ENCODE measurements at places on chromosomes 12 and 14.

GRCh38 chr12:51872689-51872981 lies 15.3 kb upstream of the ANKRD33 start:
- DNase-seq, result no peak

DNA sequence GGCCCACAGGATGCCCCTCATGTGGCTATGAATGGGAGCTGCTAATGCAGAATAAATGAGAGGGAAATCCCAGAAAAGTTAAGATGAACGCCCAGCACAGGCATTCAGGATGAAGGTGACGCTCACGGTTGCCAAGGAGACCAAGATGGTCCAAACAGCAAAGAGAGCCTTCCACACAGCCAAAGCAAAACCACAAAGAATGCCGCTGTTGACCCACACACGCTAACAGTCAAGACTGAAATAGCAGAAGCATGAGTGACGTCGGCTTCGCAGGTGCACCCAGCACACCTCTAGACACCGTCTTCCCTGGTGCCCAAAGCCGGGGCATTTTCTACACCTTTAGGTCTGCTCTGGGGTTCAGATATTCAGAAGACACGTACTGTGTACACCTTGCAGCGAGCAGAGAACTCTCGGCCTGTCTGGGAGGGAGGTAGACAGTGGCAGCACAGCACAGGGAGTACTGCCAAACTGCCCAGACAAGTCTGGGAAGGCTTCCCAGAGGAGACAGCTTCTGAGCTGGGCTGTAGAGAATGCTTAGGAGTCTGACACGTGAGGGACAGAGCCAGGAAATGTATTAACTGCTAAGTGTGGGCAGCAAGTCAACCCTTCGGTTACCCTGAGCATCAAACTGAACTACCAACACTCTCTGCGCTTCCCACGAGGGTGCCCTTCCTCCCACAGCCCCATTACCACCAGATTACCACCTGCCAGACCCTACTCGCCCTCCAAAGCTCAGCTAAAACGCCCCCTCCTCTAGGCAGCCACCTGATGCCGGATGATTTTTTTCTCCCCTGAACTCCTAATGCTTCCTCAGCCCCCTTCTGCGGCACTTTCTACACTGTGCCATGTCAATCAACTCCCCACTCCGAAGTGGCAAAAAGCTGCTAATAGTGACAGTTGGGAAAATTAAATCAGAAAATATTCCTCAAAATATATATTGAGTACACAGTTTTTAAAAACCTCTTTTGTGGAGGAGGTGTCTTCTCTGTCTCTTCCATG lies 50.1 kb downstream of the CCDC88C start:
- DNase-seq, result no peak

GRCh38 chr14:94884616-94885230 lies 114.8 kb upstream of the GSC start:
- no peak for DNase-seq

DNA sequence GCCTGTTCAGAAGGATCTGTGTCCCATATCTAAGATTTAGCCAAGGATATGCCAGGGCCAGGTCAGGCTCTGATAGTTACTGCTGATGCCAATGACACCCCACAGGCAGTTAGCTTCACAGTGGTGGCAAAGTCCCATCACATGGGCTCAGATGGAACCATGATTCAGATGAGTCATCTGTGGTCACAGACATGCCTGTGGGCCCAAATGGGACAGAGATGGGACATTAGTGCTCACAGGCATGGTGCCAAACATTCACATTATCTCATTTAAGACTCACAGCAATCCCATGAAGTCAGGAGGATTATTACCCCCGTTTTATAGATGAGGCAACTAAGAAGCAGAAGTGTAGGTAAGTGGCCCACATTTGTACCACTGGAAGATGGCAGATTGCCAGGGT lies 207.8 kb downstream of the DPF3 start:
- no peak for DNase-seq

- DNase-seq, result no peak
Measured at GRCh38 chr12:75953312-75953906, 78.2 kb downstream of the PHLDA1 start.

GRCh38 chr14:100692859-100693558 lies 33.7 kb upstream of the DLK1 start:
- DNase-seq, result no peak

GRCh38 chr12:88472248-88472647 lies 108.0 kb downstream of the KITLG start:
- DNase-seq, result no peak

DNA sequence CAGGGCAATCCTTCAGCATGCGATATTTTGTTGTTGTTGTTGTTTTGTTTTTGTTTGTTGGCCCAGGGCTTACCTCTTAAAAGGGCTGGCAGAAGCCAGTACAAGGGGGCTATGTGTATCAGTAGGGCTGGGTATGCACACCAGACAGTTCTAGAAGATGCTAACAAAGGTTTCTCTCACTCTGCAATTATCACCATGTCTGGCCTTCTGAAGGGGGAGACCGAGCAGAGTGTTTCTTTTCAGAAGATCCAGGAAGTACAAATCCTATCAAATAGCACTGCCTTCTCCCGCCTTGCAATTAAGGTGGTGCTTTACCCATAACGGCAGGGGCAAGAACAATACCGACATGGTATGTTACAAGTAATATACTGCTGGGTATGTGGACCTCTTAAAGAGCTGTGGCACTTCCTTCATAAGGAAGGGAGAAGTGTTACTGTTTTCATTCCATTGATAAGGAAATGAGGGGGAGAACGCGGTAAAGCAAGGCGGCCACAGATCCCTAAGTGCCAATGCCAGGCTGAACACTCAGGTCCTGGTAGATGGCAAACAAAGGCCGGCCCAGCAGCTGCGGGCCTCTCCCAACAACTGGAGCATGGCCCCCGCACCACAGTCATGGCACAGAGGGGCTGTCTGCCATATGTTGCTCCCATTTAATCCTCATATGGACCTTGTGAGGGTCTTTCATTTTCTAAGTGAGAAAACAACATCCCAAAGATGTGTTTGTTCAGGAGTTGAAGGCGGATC lies 19.2 kb upstream of the CACNA2D4 start:
- DNase-seq, result no peak

DNA sequence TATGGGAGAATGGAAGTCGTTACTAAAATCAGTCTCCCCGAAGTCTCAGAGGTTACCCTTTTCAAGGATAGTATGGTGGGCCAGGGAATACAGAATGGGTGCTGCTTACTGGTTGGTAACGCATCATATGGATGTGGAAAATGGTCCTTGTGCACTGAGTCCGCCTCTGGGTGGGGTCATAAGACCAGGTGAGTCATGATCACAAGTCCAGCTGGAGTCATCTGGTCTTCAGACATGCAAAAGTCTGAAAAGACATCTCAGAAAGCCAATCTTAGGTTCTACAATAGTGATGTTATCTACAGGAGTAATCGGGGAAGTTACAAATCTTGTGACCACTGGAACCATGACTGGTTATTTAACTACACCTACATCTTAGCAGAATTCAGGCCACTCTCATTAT lies 71.9 kb upstream of the TCL1B start:
- DNase-seq, result no peak

DNA sequence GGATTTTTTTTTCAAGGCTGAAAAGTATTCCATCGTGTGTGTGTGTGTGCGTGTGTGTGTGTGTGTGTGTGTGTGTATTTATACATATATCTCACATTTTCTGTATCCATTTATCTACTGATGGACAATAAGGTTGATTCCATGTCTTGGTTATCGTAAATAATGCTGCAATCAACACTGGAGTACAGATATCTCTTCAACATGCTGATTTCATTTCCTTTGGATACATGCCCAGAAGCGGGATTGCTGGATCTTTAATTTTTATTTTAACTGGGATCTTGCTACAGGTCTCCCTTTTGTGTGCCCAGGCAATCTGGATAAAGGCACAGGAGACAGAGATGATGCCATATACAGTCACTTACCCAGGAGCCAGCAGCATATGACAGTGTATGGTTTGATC lies 338.1 kb downstream of the SOX5 start:
- DNase-seq, result no peak

GRCh38 chr12:58452546-58452945 lies 467.8 kb downstream of the LRIG3 start:
- DNase-seq, result no peak

GRCh38 chr14:75640876-75641275 lies 19.8 kb downstream of the ERG28 start:
- DNase-seq, result no peak

- DNase-seq, result no peak
Measured at GRCh38 chr14:85527445-85528035, 2.4 kb upstream of the FLRT2 start.

DNA sequence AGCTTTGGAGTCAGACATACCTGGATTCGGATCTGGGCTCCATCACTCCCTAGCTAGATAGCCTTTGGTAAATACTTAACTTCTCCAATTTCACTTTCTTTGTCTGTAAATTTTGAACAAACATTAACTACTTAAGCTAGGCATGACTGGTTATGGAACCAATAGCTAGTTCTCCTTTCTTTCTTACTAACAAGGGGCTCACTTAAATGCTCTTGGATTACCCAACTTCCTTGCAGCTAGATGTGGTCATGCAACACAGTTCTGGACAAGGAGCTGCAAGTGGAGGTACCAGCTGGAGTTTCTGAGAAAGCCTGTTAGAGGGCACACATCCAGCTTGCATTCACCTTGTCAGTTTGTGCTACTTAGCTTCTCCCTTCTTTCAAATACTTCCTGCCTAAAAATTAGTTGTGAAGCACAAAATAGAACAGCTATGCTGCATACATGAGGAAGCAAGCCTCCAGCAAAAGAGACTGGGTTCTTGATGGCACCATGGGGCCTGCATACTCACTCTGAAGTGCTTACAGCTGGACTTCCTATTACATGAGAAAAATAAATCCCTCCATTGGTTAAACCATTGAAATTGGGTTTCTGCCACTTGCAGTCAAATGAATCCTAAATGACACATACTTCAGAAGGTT lies 210.1 kb upstream of the EEA1 start:
- no peak for DNase-seq

DNA sequence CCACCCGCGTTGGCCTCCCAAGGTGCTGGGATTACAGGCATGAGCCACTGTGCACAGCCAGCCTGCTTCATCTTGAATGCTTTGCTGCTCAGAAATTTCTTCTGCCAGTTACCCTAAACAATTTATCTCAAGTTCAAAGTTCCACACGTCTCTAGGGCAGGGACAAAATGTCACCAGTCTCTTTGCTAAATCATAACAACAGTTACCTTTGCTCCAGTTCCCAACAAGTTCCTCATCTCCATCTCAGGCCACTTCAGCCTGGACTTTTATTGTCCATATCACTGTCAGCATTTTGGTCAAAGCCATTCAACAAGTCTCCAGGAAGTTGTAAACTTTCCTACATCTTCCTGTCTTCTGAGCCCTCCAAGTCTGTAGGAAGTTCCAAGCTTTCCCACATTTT lies 159.5 kb upstream of the DYRK2 start:
- no peak for DNase-seq

- DNase-seq, result no peak
Measured at GRCh38 chr12:52659395-52659794, 7.4 kb upstream of the KRT2 start.

DNA sequence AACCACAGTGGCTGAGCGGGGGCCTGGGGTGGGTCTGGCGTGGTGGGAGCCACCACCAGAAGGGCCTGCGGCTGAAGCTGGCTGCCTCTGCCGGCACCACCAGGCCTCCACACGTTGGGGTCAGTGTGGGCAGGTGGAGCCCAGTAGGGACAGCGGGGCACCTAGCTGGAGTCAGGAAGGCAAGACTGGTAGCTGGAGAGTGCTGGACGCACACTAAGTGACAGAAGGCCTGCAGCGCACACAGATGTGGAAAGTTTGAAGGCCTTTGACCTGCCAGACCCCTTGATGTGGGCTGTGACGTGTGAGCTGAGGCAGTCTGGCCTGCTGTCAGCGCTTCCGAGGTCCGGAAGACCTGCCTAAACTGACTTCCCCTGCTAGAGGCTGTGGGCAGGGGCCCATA lies 26.3 kb downstream of the RIN3 start:
- peak; percentile 63 for DNase-seq

- no peak for DNase-seq
Measured at GRCh38 chr14:101590062-101590461, 28.8 kb downstream of the DIO3 start.

- no peak for DNase-seq
Measured at GRCh38 chr14:103509864-103510723, 12.5 kb downstream of the CKB start.

- DNase-seq, result no peak
Measured at GRCh38 chr14:74848768-74849167, 27.2 kb downstream of the PROX2 start.

DNA sequence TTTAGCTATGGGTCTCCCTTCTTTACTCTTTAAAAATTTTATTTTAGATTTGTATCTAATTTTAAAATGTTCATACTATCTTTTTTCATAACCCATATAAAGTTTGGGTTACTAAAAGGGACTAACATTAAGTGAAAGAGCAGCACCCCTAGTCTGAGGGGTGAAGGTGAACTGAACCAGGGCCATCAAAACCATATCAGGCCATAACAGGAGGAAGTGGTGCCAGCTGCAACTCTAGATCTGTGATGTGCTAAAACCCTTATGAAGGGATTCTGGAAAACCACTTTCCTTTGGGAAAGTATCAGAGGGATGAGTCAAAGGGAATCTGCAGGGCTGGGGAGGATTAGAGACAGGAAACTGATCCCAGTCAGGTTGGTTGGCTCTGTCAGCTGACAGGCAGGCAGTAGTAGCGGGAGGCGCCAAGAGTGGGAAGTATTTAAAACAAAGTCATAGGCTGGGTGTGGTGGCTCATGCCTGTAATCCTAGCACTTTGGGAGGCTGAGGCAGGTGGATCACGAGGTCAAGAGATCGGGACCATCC lies 162.5 kb downstream of the PPM1H start:
- no peak for DNase-seq

DNA sequence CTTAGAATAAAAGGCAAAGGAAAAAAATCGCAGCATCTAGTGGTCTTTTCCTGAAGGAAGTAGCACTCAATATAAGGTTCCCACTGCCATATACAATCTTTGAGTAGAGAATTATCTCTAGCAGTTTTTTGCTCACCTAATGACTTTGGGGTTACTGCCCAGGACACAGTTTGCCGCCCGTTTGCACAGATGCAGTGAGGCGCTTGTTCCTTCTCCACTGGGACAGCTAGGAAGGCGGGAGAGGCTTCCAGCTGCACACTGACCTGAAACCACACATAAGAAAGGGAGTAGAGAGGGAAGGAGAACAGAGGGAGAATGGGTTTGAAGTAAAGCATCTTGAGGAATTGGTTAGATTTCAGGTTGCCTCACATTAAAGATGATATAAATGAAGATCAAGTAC lies 25.5 kb downstream of the A2M start:
- DNase-seq, result no peak

- no peak for DNase-seq
Measured at GRCh38 chr14:97633131-97633738, 836.1 kb downstream of the VRK1 start.

DNA sequence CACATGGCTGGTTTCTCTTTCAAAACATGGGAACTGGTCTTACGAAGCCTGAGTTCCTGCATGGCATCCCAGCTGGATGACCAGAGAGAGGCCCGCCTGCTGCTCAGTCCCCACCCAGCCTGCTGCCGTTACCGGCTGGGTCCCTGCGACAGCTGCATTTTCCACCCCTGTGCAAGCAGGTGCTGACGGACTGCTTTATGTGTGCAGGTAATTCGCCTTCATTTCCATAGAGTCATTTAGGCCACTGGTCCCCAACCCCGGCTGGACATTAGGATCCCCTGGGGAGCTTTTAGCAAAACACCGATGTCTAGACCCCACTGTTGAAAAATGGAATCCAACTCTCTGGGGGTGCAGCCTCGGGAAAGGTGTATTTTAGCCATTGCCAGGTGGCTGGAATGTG lies 51.9 kb downstream of the RBM19 start:
- DNase-seq, result no peak

Data from Right ventricle myocardium superior (tissue), 1 donor.